Hindlimb muscle (tissue), 1 donor: ENCODE measurements at places on chromosomes 13 and 19. TPM values are rescaled to one million over a fixed set of nuclear protein-coding genes. Genes with fewer than 3 reads are reported as not detected.

The PSG6 gene
- polyA plus RNA-seq, result not detected

The SETDB2 gene
- polyA plus RNA-seq, result 8.5 TPM

- no peak for DNase-seq
These were observed 122.9 kb downstream of the RFC3 start for GRCh38 chr13:33940898-33941297.

The RDH8 gene
- not detected for polyA plus RNA-seq

The PRDX2 gene
- polyA plus RNA-seq, result 169 TPM

- DNase-seq, result no peak
These were observed 9.5 kb upstream of the INSL3 start for GRCh38 chr19:17830567-17831418.

DNA sequence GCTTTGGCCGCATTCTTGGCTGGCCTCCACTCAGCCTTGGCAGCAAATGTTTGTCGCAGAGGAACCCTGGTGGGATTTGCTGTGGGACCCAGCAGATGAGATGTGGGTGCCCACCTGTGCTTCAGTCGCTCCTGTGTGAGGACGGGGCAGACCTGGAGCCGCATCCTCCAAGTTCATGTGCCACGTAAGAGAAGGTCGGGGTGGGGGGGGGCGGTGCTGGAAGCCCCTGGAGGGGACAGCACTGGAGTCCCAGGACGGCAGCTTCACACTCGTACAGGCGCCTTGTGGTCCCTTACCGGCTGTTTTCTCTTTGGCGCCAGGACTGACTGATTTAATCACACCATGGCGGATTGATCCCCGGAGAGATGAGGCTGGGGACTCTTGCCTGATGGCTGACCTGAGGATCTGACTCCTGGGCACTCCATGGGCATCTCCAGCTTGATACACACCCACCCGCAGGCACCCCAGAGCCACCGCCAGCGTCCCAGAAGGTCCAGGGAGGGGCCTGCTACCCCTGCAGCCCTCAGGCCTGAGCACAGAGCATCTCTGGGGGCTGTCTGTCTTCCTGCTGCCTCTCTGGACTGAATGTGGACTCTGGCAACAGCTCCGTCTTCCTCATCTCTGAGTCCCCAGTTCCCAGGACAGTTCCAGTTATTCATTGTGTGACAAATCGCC, 10.0 kb upstream of the GRTP1 start:
- no peak for DNase-seq

DNA sequence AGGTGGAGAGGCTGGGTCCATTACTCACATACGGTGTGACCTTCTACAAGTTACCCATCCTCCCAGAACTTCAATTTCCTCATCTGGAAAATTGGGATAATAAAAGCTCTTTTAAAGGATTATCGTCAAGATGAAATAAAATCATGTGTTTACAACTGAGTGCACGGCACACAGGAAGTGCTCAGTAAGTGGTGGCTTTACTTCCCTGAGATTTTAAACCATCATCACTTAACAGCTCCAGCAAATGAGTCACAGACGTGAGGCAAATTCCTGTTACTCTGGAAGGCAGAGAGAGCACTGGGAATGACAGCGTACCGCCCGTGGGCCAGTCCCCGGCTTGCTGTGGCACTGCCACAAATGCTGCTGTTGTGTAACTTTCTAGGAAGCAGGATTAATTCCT, 64.1 kb downstream of the MRPL57 start:
- no peak for DNase-seq

GRCh38 chr19:55116859-55117662, at the start of gene PPP1R12C:
Gene PPP1R12C (minus strand): TSS chr19:55117637. CDS start chr19:55117543, 94 bp downstream.
- DNase-seq, result no peak

The GRK1 gene
- 0.34 TPM for polyA plus RNA-seq

The C19orf67 gene
- not detected for polyA plus RNA-seq

DNA sequence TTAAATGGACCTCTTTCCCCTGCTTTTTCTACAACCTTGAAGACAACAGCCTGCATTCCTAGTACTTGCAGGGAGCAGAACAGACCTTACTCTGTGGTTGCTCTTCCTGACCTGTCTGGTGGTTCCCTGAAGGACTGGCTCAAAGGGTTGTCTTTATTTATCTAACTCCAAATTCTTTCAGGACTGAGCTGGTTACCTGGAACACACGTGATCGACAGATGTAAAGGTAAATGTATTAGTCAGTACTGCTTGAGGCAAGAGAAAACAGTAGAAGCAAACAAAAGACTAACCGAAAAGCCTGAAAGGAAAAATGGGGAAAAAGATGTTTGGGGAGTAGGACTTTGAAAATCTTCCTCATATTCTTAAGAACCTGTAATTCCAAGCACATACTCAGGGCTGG, 17.9 kb downstream of the ZNF558 start:
- no peak for DNase-seq

DNA sequence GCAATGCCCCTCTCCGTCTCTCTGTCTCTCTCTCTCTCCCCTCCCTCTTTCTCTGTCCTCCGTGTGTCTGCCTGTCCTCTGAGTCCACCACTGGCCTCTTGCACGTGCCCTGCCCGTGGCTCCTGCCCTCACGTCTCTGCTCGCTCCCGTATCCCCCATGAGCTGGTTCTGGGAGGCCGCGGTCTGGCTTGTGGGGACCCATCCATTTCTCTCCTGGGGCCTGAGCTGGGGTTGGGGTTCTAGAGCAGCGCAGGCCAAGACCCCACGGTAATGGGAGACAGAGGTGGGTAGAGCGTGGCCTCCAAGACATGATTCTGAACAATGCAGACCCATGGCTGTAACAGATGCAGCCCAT, 19.0 kb downstream of the C2CD4C start:
- DNase-seq, result no peak

DNA sequence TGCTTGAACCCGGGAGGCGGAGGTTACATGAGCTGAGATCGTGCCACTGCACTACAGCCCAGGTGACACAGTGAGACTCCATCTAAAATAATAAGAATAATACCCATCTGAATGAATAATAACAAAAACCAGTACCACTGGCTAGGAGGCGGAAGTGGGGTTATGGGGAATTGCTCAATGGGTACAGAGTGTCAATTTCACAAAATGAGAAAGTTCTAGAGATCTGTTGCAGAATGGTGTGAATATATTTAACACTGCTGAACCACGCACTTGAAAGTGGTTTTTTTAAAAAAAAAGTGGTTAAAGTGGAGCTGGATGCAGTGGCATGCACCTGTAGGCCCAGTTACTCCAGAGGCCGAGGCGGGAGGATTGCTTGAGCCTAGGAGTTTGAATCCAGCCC, 18.5 kb downstream of the KLF2 start:
- DNase-seq, result no peak
